ENCODE measurements at places on chromosomes 5 and 9.

DNA sequence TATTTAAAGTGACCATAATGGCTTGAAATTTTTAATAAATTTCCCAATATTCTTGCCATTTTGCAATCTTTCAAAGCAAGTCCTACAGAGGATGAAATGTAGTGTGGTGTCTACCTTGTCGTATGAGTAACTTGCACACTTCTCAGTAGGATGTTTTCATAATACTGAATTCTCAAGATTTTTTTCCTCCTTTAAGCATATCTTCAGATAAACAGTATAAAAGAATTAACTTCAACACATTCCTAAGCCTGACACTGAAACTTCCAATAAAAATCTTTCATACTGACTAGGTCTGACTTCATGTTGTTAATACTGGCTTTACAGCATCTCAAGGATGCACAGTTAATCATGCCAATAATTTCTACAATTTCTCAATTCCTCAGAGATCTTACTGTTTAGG is 62.0 kb downstream of the DROSHA start:
- no peak for DNase-seq

- no peak for DNase-seq
These were observed 41.2 kb upstream of the ABCA1 start for GRCh38 chr9:104969116-104969515.

GRCh38 chr5:82828211-82828610 is 249.0 kb downstream of the TMEM167A start:
- no peak for DNase-seq

- DNase-seq = no peak
These were observed 175.1 kb downstream of the HCN1 start for GRCh38 chr5:45521067-45521466.

DNA sequence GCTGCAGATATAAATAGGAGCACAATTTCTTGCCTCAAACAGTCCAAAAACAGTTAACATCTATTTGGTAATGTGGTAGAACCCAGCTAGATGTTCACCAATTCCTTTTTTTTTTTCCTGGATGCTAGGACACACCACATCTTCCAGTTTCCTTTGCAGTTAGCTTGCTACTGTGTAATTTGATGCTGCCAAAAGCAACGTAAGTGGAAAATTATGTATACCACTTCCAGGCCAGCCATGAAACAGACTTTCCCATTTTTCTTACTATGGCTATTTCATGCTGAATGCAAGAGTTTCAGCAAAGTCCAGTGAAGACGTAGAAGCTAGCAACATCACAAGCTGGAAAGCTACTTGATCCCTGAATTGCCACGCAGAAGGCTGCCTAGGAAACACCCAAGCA is 667.2 kb downstream of the TLE1 start:
- DNase-seq = no peak

GRCh38 chr9:75140261-75140660 is 51.9 kb downstream of the OSTF1 start:
- DNase-seq = no peak

- no peak for DNase-seq
These were observed 91.9 kb upstream of the C9orf72 start for GRCh38 chr9:27665136-27665535.

DNA sequence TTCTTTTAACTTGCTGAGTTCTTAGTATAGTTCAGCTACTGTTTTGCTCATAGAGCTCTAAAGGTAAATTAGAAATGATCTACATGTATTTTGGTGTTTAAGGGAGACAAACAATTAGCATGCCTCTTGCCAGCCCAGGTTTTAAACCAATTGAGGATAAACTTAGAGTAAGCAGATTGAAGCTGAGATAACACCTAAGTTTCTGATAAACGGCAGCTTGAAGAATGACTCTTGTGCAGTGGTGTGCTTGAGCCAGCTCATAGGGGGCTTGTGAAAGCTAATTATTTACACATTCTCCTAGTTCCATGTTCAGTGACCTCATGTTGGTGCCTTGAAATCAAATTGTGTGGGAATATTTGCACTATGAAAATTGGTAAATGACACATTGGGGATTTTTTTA is 193.0 kb downstream of the PRR16 start:
- no peak for DNase-seq

GRCh38 chr5:109654455-109654854 is 35.3 kb upstream of the MAN2A1 start:
- peak; percentile 34 for DNase-seq

DNA sequence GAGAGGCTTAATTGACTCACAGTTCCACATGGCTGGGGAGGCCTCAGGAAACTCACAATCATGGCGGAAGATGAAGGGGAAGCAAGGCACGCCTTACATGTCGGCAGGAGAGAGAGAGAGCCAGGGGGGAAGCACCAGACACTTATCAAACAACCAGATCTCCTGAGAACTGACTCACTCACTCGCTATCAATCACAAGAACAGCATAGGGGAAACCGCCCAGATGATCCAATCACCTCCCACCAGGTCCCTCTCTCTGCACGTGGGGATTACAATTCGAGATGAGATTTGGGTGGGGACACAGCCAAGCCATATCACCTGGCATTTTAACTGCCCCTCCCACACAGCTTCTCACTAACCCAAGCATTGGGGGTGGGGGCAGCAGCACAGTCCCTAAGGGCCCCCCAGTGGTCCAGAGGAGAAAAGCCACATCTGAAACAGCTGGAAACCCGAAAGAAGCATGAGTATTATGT is 76.1 kb upstream of the ASS1 start:
- peak; percentile 64 for DNase-seq

DNA sequence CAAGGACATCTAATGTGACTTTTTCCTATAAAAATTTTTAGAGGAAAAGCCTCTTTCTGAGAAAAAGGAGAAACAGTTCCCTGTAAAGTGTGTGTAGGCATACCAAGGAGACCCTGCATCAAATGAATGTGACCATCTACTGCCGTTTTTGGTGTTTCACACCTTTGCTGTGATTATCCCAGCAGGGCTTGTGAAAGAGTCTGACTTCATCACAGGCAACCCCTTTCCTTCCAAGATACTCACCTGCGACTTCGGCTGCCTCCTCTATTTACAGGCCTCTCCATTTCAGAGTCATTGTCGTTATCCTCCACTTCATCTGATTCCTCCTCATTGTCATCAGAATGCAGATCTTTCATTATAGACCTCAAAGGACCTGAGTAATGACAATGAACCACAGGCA is 259.1 kb downstream of the MLLT3 start:
- DNase-seq = no peak

- no peak for DNase-seq
These were observed 114.9 kb downstream of the TRIO start for GRCh38 chr5:14257995-14258403.

DNA sequence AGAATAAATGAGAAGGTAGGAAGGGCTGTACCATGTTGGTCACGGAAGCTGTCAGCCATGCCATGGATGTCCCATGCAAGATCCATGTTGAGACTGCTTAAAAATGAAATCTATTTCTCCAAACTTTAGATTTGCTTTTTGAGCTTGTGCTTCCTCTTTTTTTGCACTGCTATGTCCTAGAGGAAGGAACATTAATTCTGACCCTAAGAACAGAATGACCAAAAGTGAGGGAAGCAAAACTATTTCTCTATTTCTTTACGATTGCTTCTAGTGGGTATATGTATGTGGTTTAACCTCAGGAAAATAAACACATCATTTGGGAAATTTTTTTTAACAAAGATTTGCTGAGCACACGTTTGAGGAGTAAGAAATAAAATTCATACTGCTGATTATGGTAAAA is 84.6 kb downstream of the USP20 start:
- no peak for DNase-seq

- DNase-seq = no peak
These were observed 582.7 kb downstream of the DTWD2 start for GRCh38 chr5:118405650-118406061.

GRCh38 chr5:96402500-96402899 is 30.5 kb downstream of the PCSK1 start:
- no peak for DNase-seq

DNA sequence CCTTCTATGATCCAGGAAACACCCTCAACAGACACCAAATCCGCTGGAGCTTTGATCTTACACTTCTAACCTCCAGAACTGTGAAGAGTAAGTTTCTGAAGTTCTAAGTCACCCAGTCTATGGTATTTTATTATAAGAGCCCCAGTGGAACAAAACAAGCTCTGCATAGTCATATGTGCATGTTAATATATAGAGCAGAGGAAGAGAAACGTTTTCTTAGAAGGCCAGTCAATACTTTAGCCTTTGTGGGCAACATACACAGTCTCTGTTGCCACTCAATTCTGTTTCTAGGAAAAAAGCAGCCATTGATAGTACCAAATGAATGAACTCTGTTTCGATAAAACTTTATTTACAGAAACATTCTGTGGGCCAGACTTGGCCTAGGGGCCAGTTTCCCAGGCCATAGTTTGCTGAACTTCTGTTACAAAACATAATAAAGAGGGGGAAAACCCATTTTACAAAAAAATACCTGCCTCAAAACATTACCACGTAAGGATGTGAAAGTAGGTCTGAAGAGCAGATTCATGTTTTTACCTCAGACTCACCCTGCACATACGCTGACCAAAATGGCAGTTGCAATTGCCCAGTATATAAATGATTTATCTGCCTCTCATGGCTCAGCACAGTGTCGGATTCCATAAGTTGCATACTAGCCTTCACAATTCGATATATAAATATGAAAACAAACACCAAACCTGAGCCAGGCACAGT is 350.5 kb downstream of the SLIT3 start:
- DNase-seq = no peak

DNA sequence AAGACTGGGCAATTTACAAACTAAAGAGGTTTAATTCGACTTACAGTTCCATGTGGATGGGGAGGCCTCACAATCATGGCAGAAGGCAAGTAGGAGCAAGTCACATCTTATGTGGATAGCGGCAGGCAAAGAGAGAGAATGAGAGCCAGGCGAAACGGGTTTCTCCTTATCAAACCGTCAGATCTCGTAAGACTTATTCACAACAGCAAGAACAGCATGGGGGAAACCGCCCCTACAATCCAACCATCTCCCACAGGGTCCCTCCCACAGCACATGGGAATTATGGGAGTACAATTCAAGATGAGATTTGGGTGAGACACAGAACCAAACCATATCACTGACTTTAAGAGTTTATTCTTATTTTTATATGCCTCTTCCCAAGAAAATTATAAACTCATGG is 60.3 kb downstream of the RFK start:
- DNase-seq = no peak

DNA sequence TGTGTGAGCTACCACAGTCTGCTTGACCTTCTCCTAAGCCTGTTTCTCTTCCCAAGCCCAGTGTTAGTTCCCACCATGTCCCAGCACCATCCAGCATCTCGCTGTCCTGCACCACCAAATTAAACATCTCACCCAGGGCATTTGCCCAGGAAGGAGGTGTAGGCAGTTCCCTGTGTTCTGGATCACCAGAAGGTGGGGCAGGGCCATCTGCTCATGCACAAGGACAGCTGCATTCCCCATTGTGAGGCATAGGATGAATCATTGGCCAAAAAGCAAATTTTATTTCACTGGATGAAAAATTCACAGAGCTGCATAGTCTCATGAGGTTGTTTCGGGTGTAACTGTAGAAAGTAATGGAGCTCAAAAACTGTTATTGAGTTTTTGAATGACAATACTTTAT is 89.5 kb upstream of the GRIA1 start:
- no peak for DNase-seq

DNA sequence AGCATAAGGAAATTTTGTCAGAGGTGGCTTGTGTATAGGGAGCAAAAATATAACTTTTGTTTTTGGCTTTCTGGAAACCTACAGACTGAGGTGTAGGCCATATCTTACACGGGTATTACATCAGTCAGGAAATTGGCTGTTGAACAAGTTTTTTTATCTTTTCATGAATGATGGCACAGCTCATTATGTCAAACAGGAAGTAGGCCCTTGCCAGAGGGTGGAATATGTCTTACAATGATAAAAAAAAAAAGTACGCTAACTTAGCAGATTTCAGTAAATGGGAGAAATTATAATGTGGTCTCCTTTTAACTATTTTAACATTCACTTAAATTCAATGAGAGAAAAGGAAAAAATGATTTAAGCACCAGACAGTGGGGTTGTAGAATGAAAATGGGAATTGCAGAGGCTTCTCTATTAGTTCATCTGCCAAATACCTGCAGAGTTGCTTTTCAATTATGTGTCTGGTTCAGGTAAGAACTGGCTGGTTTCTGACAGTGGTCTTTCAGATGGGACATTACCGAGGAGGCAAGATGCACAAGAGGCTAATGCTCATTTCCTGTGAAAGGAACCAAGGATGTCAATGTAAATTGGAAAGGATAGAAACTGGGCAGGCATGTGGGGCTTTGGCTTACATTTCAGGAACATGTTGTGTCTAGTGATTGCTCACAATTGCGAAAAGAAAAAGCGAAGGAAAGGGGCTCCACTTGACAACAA is 169.9 kb downstream of the NNT start:
- DNase-seq = no peak

GRCh38 chr5:135490245-135491037 is 38.3 kb upstream of the TIFAB start:
- no peak for DNase-seq

GRCh38 chr5:180470966-180471582 is 23.1 kb upstream of the CNOT6 start:
- DNase-seq = peak; percentile 68

DNA sequence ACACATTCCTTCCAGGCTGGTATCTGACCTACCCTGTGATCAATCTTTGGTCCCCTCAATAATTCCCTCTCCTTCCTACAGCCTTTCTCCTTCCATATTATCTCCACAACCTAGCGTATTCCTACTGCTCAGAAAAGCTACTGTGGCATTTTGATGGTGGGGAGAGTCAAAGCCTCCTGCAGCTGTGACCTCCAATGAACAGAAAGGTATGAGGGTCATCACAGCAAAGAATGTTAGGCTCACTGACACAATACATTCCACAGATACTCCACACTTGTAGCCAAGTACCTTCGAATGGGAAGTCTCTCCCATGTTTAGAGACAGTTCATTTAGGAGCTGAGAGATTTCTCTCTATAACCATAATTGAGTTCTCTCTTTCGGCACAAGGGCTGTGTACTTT is 5.9 kb downstream of the FBN2 start:
- DNase-seq = no peak

GRCh38 chr5:14445013-14445412 is 136.6 kb upstream of the OTULINL start:
- no peak for DNase-seq

- no peak for DNase-seq
These were observed 3.9 kb downstream of the EBF1 start for GRCh38 chr5:159095866-159096242.

All from activated T-cell treated with anti-CD3 and anti-CD28 coated beads, Interleukin-2, amount 50 U/mL, for 48 hours (primary cell).